ENCODE measurements at places on chromosomes 12 and 14.

GRCh38 chr14:96195441-96196081, 9.1 kb upstream of the BDKRB2 start:
- no peak for DNase-seq

- DNase-seq: no peak
These were observed 136.5 kb upstream of the DYRK2 start for GRCh38 chr12:67512061-67512460.

DNA sequence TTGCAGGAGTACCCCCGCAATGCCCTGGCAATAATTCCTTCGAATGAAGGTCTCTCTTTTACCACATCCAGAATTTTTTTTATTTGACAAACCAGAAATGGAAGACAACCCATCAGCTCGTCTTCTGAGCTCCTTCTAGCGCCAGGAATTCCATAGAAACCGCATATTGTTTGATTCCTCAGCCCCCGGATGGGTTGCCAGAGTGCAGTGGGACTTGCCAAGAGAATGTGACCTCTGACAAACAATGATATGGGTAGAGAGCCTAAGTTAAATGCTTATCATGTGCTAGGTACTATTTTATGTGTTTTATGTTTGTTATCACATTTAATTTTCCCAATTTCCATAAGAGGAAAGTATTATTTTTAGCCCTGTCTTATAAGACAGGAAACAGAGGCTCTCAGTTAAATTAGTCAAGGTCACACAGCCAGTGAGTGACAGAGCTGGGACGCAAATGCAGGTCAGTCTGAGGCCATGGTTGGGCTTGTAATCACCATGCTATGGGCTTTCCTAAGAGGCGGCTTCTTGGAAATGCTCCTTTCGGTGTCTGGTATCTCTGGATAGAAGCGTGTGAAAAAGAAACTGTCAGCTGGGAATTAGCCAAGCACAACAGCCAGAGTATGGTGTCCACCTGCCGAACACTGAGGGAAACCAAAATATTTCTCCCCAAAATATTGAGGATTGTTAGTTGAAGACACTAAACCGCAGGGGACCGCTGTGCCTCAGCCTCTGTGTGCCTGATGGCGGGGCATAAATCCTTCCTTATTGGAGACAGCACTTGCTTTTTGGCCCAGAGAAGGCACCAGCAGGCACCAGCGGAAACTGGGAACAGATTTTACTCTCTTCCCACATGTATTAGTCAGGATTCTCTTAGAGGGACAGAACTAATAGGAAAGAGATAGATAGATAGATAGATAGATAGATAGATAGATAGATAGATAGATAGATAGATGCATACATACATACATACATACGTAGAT, 29.4 kb upstream of the ETFBKMT start:
- DNase-seq: no peak

DNA sequence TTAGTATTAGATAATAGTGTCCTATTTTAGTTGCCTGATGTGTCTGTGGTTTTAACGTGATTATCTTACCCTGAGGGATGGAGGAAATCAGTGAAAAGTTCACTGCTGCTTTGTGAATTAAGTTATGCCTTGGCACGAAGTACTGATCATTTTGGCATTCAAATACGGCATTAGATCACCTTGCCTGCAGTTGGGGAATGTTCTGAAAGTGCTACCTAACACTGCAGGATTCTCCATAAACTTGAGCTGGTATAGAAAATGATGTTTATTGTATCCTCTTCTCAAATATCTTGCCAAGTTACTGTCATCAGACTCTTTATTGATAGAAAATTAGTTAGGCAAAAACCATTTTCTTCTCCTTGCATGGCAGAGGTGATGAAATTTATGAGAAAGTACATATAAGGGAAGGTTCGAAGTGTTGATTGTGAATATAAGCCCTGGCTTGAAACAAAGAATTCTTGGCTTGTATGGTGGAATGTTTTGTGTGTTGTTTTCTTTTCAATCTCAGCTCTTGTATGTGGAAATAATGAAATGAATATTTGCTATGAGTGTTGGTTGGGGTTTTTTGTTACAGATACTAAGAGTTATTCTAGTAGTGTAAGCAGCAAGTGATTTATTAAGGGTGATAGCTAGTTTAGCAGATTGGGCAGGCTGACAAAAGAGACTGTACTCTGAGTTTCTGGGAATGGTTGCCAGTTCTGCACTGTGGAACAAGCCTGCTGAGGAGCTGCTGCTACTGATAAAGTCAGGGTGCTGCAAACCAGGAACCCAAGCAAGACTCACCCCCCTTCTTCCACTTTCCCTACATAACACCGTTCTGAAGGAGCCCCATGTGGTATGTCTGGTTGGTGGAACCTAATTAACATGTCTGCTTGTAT, 448.3 kb downstream of the PCNX1 start:
- no peak for DNase-seq

- no peak for DNase-seq
These were observed 682 bp downstream of the KIAA0586 start for GRCh38 chr14:58428118-58428683.

DNA sequence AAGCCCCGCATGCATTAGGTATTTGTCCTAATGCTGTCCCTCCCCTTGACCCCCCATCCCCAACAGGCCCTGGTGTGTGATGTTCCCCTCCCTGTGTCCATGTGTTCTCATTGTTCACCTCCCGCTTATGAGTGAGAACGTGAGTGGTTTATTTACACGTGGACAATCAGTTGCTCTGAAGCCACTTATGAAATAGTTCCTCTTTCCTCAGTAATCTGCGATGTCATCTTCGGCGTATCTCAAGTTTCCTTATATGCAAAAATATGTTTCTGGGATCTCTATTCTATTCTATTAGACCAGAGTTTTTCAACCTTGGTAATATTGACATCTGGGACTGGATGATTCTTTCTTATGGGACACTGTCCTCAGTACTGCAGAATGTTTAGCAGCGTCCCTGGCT, 56.0 kb upstream of the DCD start:
- DNase-seq: no peak

DNA sequence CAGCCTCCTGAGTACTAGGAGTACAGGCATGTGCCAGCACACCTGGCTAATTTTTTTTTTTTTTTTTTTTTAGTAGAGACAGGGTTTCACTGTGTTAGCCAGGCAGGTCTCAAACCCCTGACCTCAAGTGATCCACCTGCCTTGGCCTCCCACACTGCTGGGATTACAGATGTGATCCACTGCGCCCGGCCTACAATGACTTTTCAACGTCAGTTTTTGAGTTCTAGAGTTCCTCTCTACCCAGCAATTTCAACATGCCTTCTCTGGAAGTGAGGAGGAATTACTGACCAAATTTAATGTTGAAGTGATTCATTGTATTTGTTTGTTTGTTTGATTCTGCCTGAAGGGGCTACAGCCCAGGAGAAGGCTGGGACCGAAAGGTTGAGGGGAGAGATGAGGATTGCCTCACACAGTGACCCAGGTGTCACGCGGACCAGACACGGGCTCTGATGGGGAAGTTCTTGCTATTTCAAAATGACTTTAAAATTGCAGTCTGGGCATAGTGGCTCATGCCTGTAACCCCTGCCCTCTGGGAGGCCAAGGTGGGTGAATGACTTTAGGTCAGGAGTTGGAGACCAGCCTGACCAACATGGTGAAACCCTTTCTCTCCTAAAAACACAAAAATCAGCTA, 8.6 kb upstream of the DENR start:
- no peak for DNase-seq

DNA sequence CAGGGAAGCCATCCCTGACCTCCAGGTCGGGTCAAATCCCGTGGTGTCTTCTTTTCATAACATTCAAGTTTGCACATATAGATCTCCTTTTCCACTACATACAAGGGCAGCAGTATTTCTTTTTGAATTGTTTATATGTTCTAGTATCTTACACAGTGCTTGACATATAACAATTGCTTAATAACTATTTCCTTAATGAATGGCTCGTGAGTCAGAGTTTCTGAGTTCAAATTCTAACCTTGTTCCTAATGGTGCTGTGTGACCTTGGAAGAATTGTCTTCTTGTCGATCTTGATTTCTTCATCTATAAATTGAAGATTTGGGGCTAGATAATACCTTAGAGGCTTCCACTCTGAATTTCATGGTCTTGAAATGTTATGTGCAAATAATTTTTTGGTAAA, 57.2 kb upstream of the PELI2 start:
- no peak for DNase-seq

GRCh38 chr12:50066402-50066801, 9.0 kb downstream of the ASIC1 start:
- no peak for DNase-seq

DNA sequence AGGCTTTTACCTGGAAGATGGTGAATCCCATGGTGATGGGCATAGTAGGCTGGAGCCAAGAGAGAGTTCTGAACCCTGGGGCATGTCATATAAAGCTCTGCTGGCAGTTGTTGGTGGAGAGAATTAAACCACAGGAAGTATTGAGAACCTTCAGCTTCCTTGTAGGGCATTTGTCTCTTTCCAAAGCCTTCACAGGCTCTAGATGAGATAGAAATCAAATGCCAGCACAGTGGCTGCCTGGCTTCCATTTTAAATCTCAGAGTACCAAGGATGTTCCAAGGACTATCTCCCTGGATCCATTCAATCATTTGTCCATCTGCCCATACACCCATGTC, 369.6 kb downstream of the DPF3 start:
- no peak for DNase-seq
